ENCODE measurements at places on chromosomes 7 and 10. TPM values are rescaled to one million over a fixed set of nuclear protein-coding genes. Genes with fewer than 3 reads are reported as not detected.
A peak's percentile ranks its signal among the peaks of the same experiment; 100 is the strongest.

CTNNA3 gene
- total RNA-seq, result not detected

ABCC2 gene
- total RNA-seq, result 0.07 TPM

DNA sequence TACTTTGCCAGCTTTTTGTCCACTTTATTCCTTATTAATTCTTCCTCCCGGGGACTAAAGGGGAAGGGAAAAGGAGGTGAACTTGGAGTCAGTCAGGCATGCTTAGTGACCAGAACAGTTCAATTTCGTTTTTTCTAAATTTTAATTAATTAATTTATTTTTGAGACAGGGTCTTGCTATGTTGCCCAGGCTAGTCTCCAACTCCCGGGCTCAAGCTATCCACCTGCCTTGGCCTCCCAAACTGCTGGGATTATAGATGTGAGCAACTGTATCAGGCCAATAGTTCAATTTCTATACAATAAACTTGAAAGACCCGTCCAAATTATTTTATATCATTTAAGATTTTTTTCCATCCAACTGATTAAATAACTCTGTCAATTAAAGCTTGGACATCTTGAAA, 1.3 kb upstream of the SLF2 start:
- no peak overlapping the region for H3K27ac ChIP-seq
- peak overlapping the region; percentile 88 for H3K4me3 ChIP-seq
- DNase-seq, result no peak
- peaks cover 15% of the 10 kb centered on the region for H3K36me3 ChIP-seq
- peaks cover 50% of the 10 kb centered on the region for H3K4me1 ChIP-seq
- no peaks in the 10 kb centered on the region for H3K27me3 ChIP-seq

DNA sequence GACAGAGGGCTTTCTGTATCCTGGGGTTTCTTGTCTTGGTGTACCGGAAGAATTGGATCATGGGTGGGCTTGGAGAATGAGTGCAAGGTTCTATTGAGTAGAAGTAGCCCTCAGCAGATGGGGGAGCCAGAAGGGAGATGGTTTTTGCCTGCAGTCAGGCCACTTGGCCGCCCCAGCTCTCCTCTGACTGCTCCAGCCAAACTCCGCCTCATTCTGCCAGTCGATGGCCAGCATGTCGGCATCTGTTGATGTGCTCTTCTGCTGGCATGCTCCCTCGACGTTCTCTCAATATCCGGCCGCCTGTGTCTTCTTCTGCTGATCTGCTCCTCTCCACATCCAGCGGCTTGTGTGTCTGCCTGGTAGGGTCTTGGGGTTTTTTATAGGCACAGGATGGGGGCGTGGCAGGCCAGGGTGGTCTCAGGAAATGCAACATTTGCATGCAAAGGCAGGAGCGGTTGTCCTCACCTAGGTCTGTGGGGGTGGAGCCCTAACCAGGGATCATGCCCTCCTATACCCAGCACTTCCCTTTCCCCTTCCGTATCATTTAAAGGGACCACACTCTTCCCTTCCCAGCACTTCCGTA, 40.2 kb upstream of the TNS3 start:
- H3K4me3 ChIP-seq, result peak overlapping the region; percentile 68
- H3K27ac ChIP-seq, result peak overlapping the region; percentile 96
- H3K36me3 ChIP-seq, result no peaks in the 10 kb centered on the region
- peaks cover 76% of the 10 kb centered on the region for H3K4me1 ChIP-seq
- peak; percentile 90 for DNase-seq

SPDYE1 gene
- not detected for total RNA-seq

OR6V1 gene
- not detected for total RNA-seq

DNA sequence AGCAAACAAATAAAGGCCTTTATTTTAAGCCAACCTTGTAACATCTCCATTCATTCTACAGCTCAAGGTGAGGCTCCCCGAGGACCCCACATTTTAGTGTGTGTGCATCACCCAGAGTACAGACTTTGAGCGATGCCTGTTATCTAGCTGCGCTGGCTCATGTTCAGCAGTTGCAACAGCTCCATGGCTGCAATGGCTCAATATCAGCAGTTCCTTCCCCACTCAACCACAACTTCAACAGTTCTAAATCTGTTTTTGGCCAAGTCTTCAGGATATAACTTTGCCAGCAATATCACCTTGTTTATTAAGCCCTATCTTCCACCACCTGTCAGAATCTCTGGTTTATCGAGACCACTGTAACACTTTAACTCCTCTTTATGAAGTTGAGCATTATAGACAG, 95.8 kb downstream of the WNT2 start:
- H3K36me3 ChIP-seq, result no peaks in the 10 kb centered on the region
- no peaks in the 10 kb centered on the region for H3K4me1 ChIP-seq
- H3K4me3 ChIP-seq, result no peak overlapping the region
- no peak for DNase-seq
- H3K27ac ChIP-seq, result no peak overlapping the region
- no peaks in the 10 kb centered on the region for H3K27me3 ChIP-seq

GRCh38 chr7:44176486-44176885, 12.8 kb downstream of the GCK start:
- no peaks in the 10 kb centered on the region for H3K36me3 ChIP-seq
- H3K4me1 ChIP-seq, result no peaks in the 10 kb centered on the region
- DNase-seq, result no peak
- H3K4me3 ChIP-seq, result no peak overlapping the region
- peaks cover 3% of the 10 kb centered on the region for H3K27me3 ChIP-seq

- H3K27ac ChIP-seq, result no peak overlapping the region
- no peak for DNase-seq
- H3K36me3 ChIP-seq, result no peaks in the 10 kb centered on the region
- no peaks in the 10 kb centered on the region for H3K27me3 ChIP-seq
- no peaks in the 10 kb centered on the region for H3K4me1 ChIP-seq
Measured at GRCh38 chr7:118152149-118152548, 31.8 kb upstream of the LSM8 start.

PODXL gene
- total RNA-seq, result 1.5 TPM

GRCh38 chr10:77859200-77859864, 67.2 kb downstream of the DLG5 start:
- H3K36me3 ChIP-seq, result no peaks in the 10 kb centered on the region
- no peak overlapping the region for H3K27ac ChIP-seq
- H3K4me1 ChIP-seq, result no peaks in the 10 kb centered on the region

GRCh38 chr7:100013328-100013676, 2.1 kb upstream of the ZKSCAN1 start:
- no peak for DNase-seq
- H3K27me3 ChIP-seq, result no peaks in the 10 kb centered on the region
- H3K4me3 ChIP-seq, result no peak overlapping the region
- H3K4me1 ChIP-seq, result peaks cover 14% of the 10 kb centered on the region
- no peak overlapping the region for H3K27ac ChIP-seq

DNA sequence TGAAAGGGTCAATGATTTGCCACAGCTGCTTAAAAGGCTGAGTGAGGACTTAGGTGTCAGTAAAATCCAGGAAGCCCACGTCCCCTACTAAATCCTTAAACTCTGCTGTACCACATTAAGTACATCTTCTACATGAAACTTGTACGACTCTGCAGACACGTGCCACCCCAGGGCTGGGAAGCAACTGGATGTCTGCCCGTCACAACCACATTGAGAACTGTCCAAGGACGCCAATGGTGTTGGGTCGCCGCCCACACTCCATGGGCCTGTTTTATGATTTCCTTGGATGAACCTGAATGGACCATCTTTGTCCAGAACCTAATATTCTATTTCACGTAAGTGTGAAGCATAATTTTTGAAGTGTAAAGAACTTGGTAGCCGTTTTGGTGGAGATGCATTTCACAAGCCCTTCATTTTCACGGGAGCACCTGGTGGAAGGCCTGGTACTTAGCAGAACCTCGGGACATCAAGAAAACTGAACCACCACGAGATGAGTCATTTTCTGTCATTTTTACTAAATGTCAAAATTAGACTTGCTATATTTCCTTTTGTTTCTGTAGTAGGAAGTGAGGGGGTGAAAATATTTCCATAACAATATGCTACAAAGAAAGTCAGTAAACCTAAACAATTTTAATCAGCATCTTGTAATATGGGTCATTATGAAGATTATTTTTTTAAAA, 134.9 kb downstream of the SFMBT2 start:
- peaks cover 22% of the 10 kb centered on the region for H3K36me3 ChIP-seq
- no peak for DNase-seq
- H3K4me1 ChIP-seq, result no peaks in the 10 kb centered on the region
- no peak overlapping the region for H3K27ac ChIP-seq
- no peak overlapping the region for H3K4me3 ChIP-seq
- no peaks in the 10 kb centered on the region for H3K27me3 ChIP-seq

DNA sequence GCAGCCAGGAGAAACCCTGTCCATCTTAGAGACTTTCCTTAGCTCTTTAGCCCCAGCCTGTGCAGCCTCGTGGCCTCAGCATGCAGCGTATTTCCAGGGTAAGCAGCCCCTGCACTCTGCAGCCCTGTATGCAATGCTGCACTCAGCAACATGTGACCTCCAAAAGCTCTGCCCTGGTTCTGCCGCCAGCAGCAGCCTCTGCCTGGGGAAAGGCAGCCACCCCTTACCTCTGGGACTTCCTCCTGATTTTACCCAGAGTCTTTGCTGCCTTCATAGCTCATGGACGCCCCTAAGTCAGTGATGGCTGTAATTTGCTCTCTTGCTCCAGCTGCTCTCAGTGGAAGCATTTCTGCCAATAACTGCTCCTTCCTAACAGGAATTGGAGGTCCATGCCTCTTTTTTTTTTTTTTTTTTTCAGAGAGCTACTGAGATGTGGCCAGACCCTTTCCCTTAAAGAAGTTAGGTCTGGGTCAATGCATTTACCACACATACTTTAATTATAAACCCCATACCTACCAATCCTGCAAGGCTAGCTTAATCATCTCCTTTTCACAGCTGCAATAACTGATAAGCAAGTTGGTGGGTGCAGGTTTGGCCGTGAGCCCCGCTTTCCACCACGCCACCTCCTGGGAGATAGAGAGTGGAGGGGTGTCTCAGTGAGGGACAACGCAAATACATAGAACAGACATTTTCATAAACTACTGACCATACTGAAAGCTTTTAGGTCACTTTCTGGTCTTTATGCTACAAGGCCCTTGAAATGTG, 71.7 kb downstream of the RAMP3 start:
- no peak overlapping the region for H3K4me3 ChIP-seq
- H3K27ac ChIP-seq, result no peak overlapping the region
- H3K36me3 ChIP-seq, result no peaks in the 10 kb centered on the region
- H3K27me3 ChIP-seq, result no peaks in the 10 kb centered on the region

GRCh38 chr10:86443069-86443468, 76.5 kb upstream of the GRID1 start:
- H3K27ac ChIP-seq, result no peak overlapping the region
- DNase-seq, result no peak
- no peaks in the 10 kb centered on the region for H3K4me1 ChIP-seq
- peaks cover 6% of the 10 kb centered on the region for H3K36me3 ChIP-seq
- no peak overlapping the region for H3K4me3 ChIP-seq
- no peaks in the 10 kb centered on the region for H3K27me3 ChIP-seq

SPDYE8 gene
- total RNA-seq, result not detected

LRRN3 gene
- not detected for total RNA-seq

DNA sequence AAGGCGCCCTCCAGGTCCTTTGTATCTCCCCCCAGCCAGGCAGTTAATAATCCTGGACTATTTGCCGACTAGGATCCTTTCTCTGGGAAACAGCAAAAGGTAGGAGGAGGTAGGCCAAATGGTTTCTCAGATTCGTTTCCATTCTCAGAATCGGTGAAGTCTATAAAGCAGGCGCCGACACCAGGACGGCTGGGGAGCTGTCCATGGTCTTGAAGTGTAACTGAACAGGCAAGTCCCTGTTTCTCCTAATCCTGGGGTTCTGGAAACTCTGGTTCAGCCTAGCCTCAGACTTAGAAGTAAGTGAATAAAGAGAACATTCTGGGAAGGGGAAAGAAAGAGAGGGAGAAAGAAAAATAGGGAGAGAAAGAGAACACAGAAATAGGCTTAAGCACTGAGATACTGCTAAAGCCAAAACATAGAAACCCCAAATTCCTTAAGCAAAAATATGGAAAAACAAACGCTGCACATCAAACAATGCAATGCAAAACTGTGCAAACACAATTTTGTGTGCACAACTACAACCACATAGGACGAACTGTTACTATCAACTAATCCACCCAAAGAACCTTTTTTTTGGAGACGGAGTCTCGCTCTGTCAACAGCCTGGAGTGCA, 11.1 kb upstream of the INA start:
- H3K36me3 ChIP-seq, result no peaks in the 10 kb centered on the region
- no peaks in the 10 kb centered on the region for H3K27me3 ChIP-seq
- peak; percentile 56 for DNase-seq
- H3K4me3 ChIP-seq, result no peak overlapping the region
- H3K27ac ChIP-seq, result no peak overlapping the region
- no peaks in the 10 kb centered on the region for H3K4me1 ChIP-seq

CALHM3 gene
- 0.30 TPM for total RNA-seq

- DNase-seq, result no peak
- H3K27ac ChIP-seq, result no peak overlapping the region
- H3K4me3 ChIP-seq, result no peak overlapping the region
- no peaks in the 10 kb centered on the region for H3K36me3 ChIP-seq
- no peaks in the 10 kb centered on the region for H3K27me3 ChIP-seq
Measured at GRCh38 chr10:100810091-100810834, 64.9 kb downstream of the PAX2 start.

CCDC146 gene
- total RNA-seq, result 3.9 TPM

DNA sequence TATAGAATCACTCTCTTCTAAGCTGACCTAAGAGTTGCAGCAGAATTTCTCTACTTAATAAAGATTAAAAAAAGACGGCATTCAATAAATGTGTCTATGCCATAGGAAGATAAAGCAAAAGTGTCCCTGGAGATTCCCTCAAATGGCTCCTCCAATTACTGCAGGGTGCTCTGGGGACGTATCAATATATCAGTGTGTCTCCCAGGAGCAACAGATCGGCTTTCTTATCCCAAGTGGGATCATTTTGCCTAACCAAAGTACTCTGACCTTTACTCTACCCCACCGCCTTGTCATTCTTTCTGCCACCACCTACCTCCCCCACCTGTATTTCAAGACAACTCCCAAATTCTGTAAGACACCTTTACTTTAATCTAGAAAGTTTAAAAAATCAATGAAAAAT, 202.0 kb upstream of the SEMA3C start:
- no peaks in the 10 kb centered on the region for H3K36me3 ChIP-seq
- no peaks in the 10 kb centered on the region for H3K27me3 ChIP-seq
- no peak for DNase-seq

- H3K4me3 ChIP-seq, result no peak overlapping the region
- DNase-seq, result peak; percentile 59
- no peaks in the 10 kb centered on the region for H3K27me3 ChIP-seq
- peaks cover 21% of the 10 kb centered on the region for H3K4me1 ChIP-seq
Measured at GRCh38 chr10:851901-852300, 79.6 kb downstream of the LARP4B start.

TAS2R40 gene
- total RNA-seq, result not detected

DNA sequence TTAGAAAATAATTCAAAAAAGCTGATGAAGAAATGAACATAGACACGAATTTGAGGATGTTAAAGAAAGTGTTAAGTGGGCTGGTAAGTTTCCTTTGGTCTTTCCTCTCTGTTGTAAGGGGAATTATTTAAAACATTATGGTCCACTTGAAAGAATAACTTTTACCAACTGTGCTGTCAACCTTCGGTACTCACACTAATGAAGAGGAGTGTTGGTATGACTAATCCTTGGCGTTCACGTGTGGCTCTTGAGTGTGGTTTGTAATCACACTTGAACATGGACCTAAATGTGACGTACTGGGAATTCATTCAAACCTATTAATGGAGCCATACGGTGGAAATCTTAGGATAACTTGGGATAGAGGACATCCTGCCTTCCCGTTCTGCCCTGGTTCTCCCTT, 41.3 kb downstream of the TBXAS1 start:
- no peaks in the 10 kb centered on the region for H3K4me1 ChIP-seq
- H3K27ac ChIP-seq, result no peak overlapping the region
- H3K4me3 ChIP-seq, result no peak overlapping the region
- peak; percentile 27 for DNase-seq
